ENCODE measurements at places on chromosomes 4 and X. TPM values are rescaled to one million over a fixed set of nuclear protein-coding genes. Genes with fewer than 3 reads are reported as not detected.
A peak's percentile ranks its signal among the peaks of the same experiment; 100 is the strongest.

Gene MAGEE2
- 0.46 TPM for polyA plus RNA-seq

DNA sequence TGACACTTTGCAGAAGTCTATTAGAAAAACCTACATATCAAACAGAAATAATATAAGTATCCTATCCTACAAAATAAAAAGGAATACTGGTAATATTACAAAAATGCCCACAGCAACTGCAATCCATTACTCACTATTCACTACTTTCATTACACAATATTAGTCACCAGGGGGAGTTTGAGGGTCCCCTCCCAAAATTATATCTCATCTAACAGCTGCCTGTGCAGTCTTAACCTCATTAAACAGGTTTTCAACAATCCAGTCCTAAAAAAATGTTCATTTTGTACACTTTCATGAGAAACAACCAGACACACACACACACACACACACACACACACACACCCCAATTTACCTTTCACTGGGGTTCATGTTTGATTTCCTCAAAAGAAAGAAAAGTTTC lies 2.9 kb downstream of the CLOCK start:
- DNase-seq = peak; percentile 21

Gene TAF7L
- 0.13 TPM for polyA plus RNA-seq

DNA sequence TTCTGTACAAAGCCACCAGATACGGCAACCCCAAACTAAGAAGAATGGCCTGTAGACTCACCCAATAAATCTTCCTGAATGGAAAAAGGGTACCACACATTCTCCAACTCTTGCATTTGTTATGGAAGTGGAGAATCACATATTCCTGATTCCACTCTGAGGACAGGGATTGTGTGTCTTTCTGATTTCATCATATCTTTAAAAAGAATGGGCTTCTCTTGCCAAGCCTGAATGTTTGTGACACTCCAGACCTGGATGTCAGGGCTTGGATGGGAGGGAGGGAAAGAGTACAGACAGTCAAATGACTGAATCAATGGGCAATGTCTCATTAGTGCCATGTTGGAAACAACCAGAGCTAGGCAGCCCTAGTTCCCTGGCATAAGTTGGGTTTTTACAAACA lies 77.4 kb downstream of the PLAC1 start:
- no peak for DNase-seq

DNA sequence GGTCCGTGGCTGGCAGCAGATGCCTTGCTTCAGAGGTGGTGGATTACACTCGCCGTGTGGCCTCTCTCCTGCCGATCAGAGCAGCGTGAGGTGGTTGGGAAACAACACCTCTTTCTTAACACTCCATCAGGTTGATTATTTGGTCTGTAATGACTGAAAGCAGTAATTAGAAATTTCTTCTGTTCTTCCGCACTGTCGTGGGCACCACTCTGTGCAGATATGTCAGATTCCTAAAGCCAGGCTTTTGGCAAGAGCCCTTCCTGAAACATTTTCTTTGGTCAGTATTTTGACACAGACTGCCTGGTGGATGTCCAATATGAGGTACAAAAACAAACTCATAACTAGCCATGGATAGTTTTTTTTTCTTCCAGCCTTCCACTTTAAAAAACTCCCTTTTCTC lies 100.9 kb downstream of the FNIP2 start:
- DNase-seq = no peak

- DNase-seq = no peak
Measured at GRCh38 chrX:103847174-103847870, 15.3 kb upstream of the RAB9B start.

Measured in stomach (tissue), 19 donors.